Hepatocyte (in vitro differentiated cells): ENCODE measurements at places on chromosomes 12 and 14.

DNA sequence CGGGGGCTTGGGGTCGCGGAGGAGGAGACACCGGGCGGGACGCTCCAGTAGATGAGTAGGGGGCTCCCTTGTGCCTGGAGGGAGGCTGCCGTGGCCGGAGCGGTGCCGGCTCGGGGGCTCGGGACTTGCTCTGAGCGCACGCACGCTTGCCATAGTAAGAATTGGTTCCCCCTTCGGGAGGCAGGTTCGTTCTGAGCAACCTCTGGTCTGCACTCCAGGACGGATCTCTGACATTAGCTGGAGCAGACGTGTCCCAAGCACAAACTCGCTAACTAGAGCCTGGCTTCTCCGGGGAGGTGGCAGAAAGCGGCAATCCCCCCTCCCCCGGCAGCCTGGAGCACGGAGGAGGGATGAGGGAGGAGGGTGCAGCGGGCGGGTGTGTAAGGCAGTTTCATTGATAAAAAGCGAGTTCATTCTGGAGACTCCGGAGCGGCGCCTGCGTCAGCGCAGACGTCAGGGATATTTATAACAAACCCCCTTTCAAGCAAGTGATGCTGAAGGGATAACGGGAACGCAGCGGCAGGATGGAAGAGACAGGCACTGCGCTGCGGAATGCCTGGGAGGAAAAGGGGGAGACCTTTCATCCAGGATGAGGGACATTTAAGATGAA lies 630 bp downstream of the FOS start:
- no peaks in the 10 kb centered on the region for H3K27me3 ChIP-seq
- peak; percentile 57 for DNase-seq
- H3K4me3 ChIP-seq = peak overlapping the region; percentile 86
- peaks cover 6% of the 10 kb centered on the region for H3K4me1 ChIP-seq

DNA sequence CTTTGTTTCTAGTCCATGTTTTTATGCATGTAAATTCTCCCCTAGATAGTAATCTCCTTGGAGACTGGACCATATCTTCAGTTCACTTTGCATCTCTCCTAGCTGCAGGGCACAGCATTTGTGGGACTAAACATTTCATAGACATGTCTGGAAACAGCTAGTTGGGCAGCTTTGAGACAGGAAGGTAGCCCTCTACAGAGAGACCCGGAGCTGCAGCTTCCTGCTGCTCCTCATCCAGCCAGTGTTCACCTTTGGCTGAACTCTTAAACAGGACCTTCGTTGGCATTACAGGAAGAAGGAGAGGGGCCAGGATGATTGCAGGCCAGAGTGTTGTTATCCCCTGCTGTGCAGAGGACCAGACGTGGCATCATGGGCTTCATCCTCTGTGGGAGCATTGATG lies 52.9 kb downstream of the GNS start:
- H3K36me3 ChIP-seq = no peaks in the 10 kb centered on the region
- no peaks in the 10 kb centered on the region for H3K4me1 ChIP-seq
- no peaks in the 10 kb centered on the region for H3K27me3 ChIP-seq
- no peak overlapping the region for H3K4me3 ChIP-seq
- DNase-seq = no peak

GRCh38 chr14:53380867-53381225 lies 227.7 kb upstream of the DDHD1 start:
- H3K4me1 ChIP-seq = no peaks in the 10 kb centered on the region
- H3K36me3 ChIP-seq = no peaks in the 10 kb centered on the region
- H3K4me3 ChIP-seq = no peak overlapping the region
- no peaks in the 10 kb centered on the region for H3K27me3 ChIP-seq

DNA sequence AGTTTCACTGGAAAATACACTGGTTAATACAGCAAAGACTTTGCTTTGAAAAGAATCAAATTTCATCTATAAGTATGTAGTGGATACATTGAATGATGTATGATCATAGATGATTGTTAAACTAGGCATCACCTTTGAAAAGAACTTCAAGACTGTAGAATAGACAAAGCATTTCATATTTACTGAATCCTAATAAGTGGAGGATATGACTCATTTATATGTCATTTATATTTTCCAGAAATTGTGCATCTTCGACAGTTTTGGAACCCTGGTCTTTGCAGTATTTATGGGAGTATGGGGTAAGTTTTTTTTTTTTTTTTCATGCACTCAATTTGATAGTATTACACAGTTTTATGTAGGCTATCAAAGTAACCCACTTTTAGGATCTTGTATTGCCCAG lies 161.9 kb downstream of the ANO6 start:
- no peaks in the 10 kb centered on the region for H3K36me3 ChIP-seq
- no peak for DNase-seq
- H3K27me3 ChIP-seq = no peaks in the 10 kb centered on the region
- H3K4me3 ChIP-seq = no peak overlapping the region
- H3K27ac ChIP-seq = no peak overlapping the region

- H3K27ac ChIP-seq = no peak overlapping the region
- no peaks in the 10 kb centered on the region for H3K36me3 ChIP-seq
- H3K4me1 ChIP-seq = no peaks in the 10 kb centered on the region
- H3K4me3 ChIP-seq = no peak overlapping the region
- no peak for DNase-seq
Measured at GRCh38 chr12:131448254-131448795, 262.6 kb upstream of the SFSWAP start.
